Fibroblast of lung (primary cell): ENCODE measurements at places on chromosomes 3 and 15. TPM values are rescaled to one million over a fixed set of nuclear protein-coding genes. Genes with fewer than 3 reads are reported as not detected.

The CYP1A2 gene
- total RNA-seq, result not detected in 2 replicates

The GALNT15 gene
- total RNA-seq, result 37.7 and 47.3 TPM in 2 replicates

The NBEAL2 gene
- 2.1 and 4.5 TPM in 2 replicates for total RNA-seq

DNA sequence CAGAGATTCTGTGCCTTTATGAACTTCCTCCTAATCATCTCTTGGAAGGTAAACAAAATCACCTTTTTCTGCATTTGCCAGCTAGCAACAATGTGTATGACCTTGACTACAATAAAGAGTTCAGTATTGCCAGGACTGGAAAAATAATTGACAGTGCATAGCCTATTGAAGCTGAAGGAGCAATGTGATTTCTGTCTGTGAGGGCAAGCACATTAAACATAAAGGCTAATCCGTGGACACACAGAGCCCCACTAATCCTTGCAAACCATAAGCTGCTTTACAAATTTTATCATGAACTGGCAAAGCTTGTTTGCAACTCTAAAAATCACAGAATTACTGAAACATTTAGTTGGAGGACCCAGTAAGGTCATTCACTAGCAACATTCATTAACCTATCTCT, 563.8 kb downstream of the PYDC2 start:
- no peak for DNase-seq
- H3K4me3 ChIP-seq, result no peak overlapping the region
- no peaks in the 10 kb centered on the region for H3K36me3 ChIP-seq
- no peaks in the 10 kb centered on the region for H3K4me1 ChIP-seq

DNA sequence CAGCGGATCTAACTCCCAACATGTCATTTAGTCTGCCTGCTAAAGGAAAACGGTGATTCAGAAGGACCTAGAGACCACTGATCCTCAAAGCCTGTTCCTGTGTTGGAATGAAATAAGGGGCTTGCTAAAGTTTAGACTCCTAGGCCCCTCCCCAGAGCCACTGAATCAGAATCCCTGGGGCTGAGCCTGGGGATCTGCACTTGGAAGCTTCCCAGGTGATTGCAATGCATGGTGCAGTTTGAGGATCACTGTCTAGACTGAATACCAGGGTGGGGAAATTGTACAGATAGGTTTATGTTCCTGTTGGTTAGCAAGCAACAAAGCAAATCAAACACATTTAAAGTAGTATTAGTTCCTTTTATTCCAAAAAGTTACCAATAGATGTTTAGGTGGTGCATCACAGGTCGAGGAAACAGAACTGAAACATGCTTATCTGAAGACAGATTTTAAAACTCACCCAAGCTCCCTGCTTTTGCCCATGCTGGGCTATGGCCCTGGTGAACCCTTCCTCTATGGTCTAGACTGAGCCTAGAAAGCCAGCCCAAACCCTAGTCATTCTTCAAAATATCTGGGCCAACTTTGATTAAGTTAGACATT, 29.6 kb upstream of the SPTBN5 start:
- H3K4me3 ChIP-seq, result no peak overlapping the region
- no peaks in the 10 kb centered on the region for H3K27me3 ChIP-seq
- H3K27ac ChIP-seq, result no peak overlapping the region
- no peak for DNase-seq
- peaks cover 10% of the 10 kb centered on the region for H3K36me3 ChIP-seq
- peaks cover 16% of the 10 kb centered on the region for H3K4me1 ChIP-seq

DNA sequence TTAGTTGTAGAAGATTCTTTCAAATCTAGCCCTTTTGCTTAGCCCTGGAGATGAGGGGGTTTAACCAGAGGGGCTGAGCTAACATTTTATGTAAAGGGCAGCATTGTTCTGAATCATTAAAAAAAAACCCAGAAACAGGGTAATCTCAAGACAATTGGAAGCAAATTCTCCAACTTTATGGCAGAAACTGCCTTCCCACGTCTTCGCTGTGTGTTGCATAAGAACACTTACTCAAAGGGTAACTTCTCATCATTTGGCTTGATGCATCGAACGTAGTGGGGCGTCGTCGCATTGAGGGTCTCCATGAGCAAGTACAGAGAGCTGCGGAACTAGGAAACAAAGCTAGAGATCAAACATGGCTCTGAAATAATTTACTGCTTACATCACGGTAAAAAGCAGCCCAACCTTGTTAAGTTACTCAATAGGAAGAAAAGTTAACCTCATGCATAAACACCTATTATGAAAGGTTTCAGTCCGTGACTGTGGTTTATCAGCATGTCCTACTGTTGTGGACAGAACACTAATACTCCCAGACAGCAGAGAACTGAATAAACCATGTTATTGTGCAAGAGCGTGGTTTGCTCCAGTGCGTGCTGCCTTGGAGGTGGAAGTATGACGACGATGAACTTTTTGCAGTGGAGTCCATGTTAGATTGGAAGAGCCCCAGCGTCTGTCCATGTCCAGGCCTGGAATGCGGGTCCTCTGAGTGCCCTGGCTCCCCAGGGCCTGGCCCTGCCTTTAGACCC, 48.7 kb downstream of the MYO5C start:
- peaks cover 2% of the 10 kb centered on the region for H3K4me1 ChIP-seq
- H3K36me3 ChIP-seq, result no peaks in the 10 kb centered on the region
- no peak overlapping the region for H3K4me3 ChIP-seq
